ENCODE measurements at places on chromosomes 4 and X. TPM values are rescaled to one million over a fixed set of nuclear protein-coding genes. Genes with fewer than 3 reads are reported as not detected.

SHROOM3 gene
- 25.1 TPM for total RNA-seq

ABLIM2 gene
- total RNA-seq, result 3.1 TPM

PRIMPOL gene
- total RNA-seq, result 29.3 TPM

- DNase-seq, result no peak
Observed at GRCh38 chr4:128802680-128803628, 6.5 kb upstream of the JADE1 start.

- DNase-seq, result peak; percentile 39
Observed at GRCh38 chrX:130523460-130524394, 121.9 kb downstream of the RBMX2 start.

DNA sequence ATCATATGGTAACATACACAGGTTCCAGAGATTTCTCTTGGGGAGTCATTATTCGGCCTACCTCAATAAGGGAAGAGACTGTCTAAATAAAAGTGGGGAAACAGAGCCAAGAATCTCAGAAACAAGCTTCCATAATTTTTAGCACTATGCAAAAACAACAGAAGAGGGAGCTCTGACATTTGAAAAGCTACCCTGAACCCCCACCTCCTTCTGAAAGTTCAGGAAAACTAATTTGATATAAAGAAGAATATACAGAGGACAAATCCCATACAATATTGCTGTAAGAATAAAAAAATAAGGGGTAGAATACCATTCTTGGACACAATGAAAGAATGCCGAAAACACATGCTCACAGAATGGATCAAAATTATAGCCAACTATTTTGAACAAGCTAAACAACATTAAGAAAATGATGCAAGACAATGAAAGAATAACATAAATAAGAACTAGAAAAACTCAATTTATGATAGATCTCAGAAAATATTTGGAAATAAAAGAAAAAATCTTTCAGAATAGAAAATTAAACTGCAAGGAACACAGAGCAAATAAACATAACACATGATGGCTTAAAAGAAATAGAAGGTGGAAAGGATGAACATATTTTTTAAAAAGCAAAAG lies 14.4 kb upstream of the ZNF41 start:
- peak; percentile 49 for DNase-seq

GRCh38 chr4:25320336-25320735 lies 7.8 kb downstream of the ZCCHC4 start:
- DNase-seq, result no peak

DNA sequence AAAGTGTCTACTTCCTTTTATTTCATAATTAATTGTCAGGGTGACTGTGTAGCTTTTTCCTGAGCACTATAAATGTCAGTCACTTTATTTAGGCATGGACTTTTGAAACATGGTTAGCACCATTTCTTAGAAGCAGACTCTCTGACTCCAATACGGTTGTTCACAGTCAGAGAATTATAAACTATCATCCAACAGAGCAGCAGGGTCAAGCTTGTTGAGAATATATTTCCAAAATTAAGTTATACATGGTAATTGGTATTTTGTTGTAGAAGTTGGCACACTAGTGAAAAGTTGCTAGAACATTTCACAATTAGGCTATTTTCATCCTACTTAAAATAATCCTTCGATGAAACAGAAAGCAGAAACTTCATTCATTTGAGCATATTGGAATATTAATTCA lies 1155.5 kb upstream of the IGFBP7 start:
- DNase-seq, result no peak

All from muscle of leg (tissue), 16 donors.